ENCODE measurements at places on chromosomes 4 and X. TPM values are rescaled to one million over a fixed set of nuclear protein-coding genes. Genes with fewer than 3 reads are reported as not detected.

The ZBTB33 gene
- total RNA-seq: 19.1 TPM

The ACE2 gene
- not detected for total RNA-seq

The BRCC3 gene
- total RNA-seq: 16.2 TPM

The COX7B2 gene
- not detected for total RNA-seq

The EXOC1L gene
- total RNA-seq: not detected

The MAGEE1 gene
- total RNA-seq: 3.3 TPM

The DTHD1 gene
- total RNA-seq: not detected

The ZDHHC15 gene
- not detected for total RNA-seq

The SH3RF1 gene
- 21.2 TPM for total RNA-seq

The ARAF gene
- total RNA-seq: 30.1 TPM

The RPL39 gene
- total RNA-seq: 8,776 TPM

The DNAAF6 gene
- not detected for total RNA-seq

The SOWAHD gene
- not detected for total RNA-seq

The RASL11B gene
- total RNA-seq: 0.58 TPM

The CXCL11 gene
- total RNA-seq: 6.4 TPM

The CT55 gene
- total RNA-seq: not detected

- DNase-seq: no peak
Measured at GRCh38 chr4:57219431-57219830, 109.2 kb upstream of the IGFBP7 start.

DNA sequence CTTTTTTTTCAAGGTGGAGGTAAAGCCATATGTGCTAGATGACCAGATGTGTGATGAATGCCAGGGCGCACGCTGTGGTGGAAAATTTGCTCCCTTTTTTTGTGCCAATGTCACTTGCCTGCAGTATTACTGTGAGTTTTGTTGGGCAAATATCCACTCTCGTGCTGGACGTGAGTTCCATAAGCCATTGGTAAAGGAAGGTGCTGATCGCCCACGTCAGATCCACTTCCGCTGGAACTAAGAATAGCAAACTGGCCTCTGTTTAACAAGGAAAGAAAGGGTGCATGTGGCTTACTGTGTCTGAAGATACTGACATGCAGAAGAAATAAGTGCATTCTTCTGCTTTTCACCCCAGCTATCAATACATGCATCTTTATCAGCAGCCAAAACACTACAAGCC, 63.9 kb downstream of the CPEB2 start:
- DNase-seq: no peak

GRCh38 chrX:130055103-130055502, 55.2 kb downstream of the ELF4 start:
- DNase-seq: no peak

- DNase-seq: no peak
Measured at GRCh38 chr4:3302786-3303564, 10.2 kb downstream of the RGS12 start.

DNA sequence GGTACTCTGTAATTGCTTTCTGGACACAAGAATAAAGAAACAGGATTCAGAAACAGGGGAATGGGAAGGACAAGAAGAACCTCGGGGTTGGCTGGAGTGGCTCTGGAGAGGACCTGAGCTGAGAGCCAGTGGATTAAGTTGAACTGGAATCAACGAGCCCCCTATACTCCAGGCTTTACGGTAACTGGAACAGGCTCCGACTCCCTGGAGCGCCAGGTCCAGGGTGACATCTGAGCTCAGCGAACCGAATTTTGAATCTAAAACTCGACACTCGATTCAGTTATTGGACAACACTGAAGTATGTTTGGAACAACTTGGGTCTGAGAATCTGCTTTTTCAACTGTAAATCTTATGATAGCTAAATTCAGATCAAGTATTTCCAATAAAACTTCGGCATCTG, 23.9 kb downstream of the HMX1 start:
- DNase-seq: no peak

DNA sequence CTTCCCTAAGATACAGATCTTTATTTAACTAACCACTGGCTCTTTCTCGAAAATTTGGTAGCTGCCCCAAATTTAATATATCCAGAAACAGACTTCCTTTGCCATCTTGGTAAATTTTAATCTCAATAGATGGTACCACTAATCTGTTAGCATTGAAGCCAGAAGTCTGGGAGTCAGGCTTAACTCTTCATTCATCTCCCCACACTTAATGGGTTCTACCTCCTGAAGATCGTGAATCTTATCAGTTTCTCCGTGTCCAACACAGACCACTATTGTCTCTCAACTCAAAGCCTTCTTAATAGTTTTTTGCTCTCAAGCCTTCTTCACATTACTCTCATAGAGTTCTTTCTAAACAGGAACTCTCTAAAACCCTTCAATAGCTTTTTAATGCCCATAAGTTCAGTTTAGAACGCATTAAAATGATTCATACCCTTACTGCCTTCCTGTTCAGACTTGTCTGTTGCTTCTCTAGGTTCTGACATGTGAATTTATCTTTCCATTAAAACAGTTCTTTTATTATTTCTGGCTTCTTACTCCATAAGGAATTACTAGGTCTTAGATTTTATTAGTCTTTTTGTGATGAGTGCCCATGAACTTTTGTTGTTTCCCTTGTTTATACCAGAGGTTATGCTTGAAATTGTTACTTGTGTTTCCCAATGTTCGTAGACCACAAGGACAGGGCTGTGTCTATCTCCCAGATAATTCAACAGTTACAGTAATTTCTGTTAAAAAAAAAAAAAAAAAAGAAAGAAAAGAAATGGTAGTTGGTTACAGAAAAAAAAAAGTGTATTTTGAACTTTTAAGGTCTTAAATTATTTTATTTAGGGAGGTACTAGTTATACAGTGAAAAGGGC, 54.7 kb downstream of the SMARCAD1 start:
- no peak for DNase-seq

DNA sequence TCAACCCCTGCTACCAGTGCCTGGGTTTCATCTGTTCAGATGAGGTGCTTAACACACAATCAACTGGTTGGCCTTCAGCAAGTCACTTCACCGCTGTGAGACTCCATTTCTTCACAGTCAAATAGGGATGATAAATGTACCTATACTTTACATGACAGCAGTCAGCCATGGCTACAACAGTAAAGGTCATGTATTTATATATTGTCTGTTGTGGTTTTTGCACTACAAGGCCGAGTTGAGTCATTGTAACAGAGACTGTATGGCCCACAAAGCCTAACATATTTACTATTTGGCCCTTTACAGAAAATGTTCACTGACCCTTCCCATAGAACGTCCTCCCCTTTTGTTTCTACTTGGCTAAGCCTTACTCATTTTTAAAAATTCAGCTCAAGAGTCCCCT, 404.6 kb upstream of the F9 start:
- no peak for DNase-seq

- no peak for DNase-seq
Measured at GRCh38 chr4:155948541-155948940, 5.1 kb downstream of the CTSO start.

GRCh38 chrX:31499109-31499508, 427.3 kb upstream of the FTHL17 start:
- DNase-seq: peak; percentile 56

GRCh38 chrX:107684956-107685385, 56.7 kb downstream of the PRPS1 start:
- DNase-seq: peak; percentile 58

GRCh38 chr4:68984947-68985346, 33.3 kb upstream of the UGT2A3 start:
- DNase-seq: no peak

DNA sequence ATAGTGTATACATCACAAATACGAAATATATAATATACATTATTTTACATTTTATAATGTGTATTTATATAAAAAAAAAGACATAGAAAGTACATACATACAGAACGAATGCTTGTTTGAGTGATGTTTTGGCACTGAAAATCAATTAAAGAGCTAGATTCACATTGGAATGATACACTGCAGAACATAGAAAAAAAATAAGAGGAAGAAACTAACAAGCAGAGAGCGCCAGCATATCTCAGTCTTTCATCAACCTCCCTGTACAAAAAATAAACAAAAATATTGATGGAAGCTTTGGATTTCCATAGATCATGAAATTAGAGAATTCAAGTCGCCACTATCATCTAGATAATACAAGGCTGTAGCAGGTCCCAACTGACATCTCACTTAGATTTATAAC, 420.6 kb downstream of the CENPC start:
- no peak for DNase-seq

- DNase-seq: peak; percentile 68
Measured at GRCh38 chr4:10783351-10783750, 98.8 kb upstream of the CLNK start.

DNA sequence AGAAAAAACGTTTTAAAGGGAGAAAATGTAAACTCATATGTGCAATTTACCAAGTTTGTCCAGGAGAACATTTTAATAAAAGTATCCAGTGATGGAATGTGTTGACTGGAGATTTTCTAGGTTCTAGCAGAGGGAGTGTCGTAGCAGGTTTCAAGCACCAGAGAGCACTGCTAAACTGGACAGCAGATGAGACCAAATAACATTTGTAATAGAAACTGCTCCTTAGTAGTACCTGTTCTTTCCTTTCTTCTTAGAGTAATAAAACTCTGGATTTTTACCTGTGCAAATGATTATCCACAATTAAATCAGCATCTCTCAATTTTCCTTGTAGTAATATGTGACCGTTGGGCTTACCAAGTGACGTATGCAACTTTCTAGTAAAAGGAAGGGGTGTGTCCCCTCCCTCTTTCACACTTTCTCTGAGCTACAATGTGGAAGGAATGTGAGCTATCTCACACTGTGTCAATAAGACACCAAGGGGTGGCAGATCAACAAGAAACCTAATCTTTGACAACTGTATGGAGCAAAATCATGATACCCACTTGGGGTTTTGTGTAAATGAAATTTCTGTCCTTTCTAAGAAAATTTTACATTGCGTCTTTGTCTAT, 9.5 kb downstream of the HPGDS start:
- DNase-seq: no peak

DNA sequence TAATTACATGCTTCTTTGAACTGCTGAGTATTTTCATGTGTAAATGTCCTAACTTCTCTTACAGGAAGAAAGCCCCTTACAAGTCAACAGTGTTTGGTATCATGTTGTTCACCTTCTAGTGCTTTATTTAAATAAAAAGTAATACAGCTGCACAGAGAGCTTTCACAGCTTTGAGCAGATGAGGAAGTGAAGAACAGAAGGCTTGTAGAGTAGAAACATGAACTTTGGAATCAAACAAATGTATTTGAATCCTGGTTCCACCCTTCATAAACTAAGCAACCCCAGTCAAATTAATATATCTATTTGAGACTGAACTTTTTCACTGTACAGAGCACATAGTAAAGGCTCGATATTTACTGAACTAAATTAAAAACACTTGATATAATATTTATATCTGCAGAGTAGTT, 120.5 kb downstream of the CAMK2D start:
- DNase-seq: no peak

DNA sequence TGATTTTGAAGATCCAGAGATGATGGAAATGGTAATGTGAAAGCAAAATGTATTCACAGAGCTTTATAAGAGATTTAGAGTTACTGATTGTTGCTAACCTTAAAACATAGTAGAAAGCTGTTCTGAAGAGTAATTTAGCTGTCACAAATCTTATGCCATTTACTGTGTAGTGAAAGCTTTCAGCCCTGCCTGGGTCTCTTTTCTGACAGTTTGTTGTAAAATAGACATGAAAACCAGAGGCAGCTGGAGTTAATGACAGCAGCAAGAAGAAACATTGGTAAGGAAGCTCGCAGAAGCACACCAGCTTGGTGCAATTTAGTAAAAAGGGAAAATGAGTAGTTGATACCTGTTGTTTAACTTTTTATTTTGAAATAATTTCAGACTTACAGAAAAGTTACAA, 21.1 kb downstream of the POLR2B start:
- DNase-seq: no peak

DNA sequence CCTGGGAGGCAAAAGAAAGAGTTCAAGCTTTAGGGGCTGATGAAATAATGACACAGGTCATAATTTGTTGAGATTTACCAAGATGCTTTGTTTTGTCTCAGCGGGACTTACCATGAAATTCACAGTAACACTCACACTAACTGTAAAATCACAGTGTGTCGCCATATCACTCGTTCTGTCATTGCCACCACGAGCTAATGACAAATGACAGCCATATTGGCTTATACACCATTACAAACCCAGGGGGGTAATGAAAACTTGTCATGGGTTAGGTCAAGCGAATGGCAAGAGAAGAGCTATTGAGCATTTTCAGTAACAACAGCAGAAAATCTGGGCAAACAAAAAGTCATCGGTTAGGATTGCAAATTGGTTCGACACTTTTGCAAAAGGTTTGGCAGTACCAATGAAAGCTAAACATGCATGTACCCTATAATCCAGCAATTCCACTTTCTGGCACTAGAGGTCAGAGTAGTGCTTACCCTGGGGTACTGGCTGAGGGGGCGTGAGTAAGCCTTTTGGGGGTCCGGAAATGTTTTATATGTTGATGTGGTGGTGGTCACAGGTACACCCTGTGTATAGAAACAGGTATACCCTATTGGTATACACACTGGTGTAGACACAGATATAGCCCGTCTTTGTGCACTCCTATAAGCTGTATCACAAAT, 83.9 kb upstream of the RAI2 start:
- DNase-seq: no peak

- DNase-seq: no peak
Measured at GRCh38 chr4:107148904-107149303, 112.8 kb upstream of the DKK2 start.

DNA sequence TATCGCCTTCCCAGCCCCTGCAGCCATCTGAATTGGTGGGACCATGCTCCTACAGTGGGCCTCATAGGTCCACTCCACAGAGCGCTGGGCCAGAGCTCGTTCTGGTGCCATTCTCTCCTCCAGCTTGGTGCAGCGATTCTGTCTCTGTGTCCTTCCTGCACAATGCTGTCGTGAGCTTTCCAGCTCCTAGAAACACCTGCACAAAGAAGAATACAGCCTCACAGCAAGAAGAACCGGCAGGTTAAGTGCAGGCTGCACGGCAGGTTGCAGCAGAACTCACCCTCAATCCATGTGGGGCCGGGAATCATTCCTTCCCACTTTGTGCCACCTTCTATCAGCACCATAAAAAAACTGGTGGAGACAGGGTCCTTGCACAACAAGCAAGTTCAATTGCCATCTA, 101.2 kb upstream of the ENPP6 start:
- no peak for DNase-seq

- no peak for DNase-seq
Measured at GRCh38 chr4:121720109-121720508, 23.3 kb upstream of the ANXA5 start.

- no peak for DNase-seq
Measured at GRCh38 chr4:1048773-1049590, 37.6 kb downstream of the FGFRL1 start.

DNA sequence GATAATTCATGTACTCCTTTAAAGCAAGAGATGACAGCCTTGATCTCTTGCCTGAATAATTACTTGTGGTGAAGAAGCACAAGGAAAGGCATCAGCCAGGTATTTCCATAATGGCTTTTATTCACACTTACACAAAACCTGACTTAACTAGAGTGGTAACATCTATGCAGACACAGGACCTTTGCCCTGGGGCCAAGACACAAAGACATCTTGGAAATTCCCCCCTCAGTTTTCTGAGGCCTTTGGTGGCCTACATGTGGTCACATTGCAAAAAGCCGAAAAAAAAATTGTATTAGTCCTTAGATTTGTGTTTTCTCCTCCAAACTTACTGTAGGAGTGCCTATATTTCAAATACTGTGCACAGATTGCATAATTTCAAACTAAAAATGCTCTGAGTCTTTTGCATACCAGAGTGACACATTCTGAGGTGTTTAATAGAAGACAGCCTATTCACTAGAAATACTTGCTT, 172.4 kb downstream of the PDGFC start:
- no peak for DNase-seq

GRCh38 chrX:116317409-116317808, 119.0 kb upstream of the SLC6A14 start:
- no peak for DNase-seq
